ENCODE measurements at places on chromosomes 2 and 18. TPM values are rescaled to one million over a fixed set of nuclear protein-coding genes. Genes with fewer than 3 reads are reported as not detected.

REEP1 gene
- total RNA-seq: under 0.01 TPM

SCYGR4 gene
- not detected for total RNA-seq

ZAP70 gene
- total RNA-seq: 0.17 TPM

IL1RN gene
- total RNA-seq: 1.0 TPM

ZNF385B gene
- total RNA-seq: not detected

NEDD4L gene
- 148 TPM for total RNA-seq

KCTD18 gene
- 14.6 TPM for total RNA-seq

FEV gene
- total RNA-seq: not detected

GCG gene
- total RNA-seq: not detected

PLB1 gene
- total RNA-seq: 4.2 TPM

PRKAG3 gene
- not detected for total RNA-seq

DYNAP gene
- not detected for total RNA-seq

PASK gene
- total RNA-seq: 18.6 TPM

CYP27C1 gene
- total RNA-seq: 8.3 TPM

MREG gene
- total RNA-seq: 20.7 TPM

MROH2A gene
- 0.50 TPM for total RNA-seq

MXD1 gene
- total RNA-seq: 8.7 TPM

OTOS gene
- not detected for total RNA-seq

TUBA4B gene
- total RNA-seq: not detected

GALNT13 gene
- total RNA-seq: not detected
